ENCODE measurements at places on chromosomes 3 and 15.

DNA sequence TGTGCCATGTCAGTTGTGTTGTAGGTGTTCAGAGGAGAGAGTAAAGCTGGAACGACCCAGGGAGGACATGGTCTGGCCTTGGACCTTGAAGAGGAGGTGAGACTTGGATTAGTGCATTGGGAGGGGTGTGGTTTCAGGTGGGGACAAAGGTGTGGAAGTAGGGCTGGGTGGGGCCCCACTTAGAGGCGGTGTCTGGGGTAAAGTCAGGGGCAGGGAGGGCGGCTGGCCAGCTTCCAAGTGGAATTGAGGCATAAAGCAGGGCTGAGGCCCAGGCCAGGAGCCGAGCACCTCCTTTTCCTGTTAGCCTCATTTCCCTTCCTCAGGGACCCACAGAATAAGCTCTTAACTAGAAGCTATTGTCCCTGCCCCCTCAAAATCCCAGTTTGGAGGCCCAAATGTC lies 36.2 kb upstream of the FLNB start:
- no peaks in the 10 kb centered on the region for H3K27me3 ChIP-seq
- no peaks in the 10 kb centered on the region for H3K4me1 ChIP-seq
- no peak overlapping the region for H3K4me3 ChIP-seq
- H3K36me3 ChIP-seq: no peaks in the 10 kb centered on the region
- no peak overlapping the region for H3K27ac ChIP-seq

DNA sequence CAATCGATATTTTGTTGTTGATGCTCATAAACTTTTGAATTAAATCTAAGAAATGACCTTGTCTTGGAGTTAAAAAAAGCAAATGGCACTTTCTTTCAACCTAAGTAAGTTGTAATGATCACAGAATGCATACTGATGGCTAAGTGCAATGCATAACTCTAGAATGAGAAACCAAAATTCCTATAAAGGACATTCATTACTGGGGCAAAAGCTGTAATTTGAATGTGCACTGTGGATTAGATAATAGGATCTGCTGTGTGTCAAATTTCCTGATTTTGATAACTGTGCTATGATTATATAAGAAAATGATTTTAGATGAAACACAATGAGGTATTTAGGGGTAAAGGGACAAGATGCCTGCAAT lies 14.3 kb downstream of the SIAH2 start:
- H3K27me3 ChIP-seq: no peaks in the 10 kb centered on the region
- no peak overlapping the region for H3K27ac ChIP-seq
- no peak overlapping the region for H3K4me3 ChIP-seq
- 0 out of 2 replicates have a peak, but pooled peaks cover 6% of the 10 kb centered on the region for H3K4me1 ChIP-seq

- peak; percentile 59 for DNase-seq
- no peaks in the 10 kb centered on the region for H3K27me3 ChIP-seq
- no peaks in the 10 kb centered on the region for H3K36me3 ChIP-seq
- H3K4me3 ChIP-seq: no peak overlapping the region
- H3K27ac ChIP-seq: no peak overlapping the region
- peaks cover 47% of the 10 kb centered on the region for H3K4me1 ChIP-seq
Observed at GRCh38 chr3:195162033-195162669, 108.8 kb downstream of the XXYLT1 start.

DNA sequence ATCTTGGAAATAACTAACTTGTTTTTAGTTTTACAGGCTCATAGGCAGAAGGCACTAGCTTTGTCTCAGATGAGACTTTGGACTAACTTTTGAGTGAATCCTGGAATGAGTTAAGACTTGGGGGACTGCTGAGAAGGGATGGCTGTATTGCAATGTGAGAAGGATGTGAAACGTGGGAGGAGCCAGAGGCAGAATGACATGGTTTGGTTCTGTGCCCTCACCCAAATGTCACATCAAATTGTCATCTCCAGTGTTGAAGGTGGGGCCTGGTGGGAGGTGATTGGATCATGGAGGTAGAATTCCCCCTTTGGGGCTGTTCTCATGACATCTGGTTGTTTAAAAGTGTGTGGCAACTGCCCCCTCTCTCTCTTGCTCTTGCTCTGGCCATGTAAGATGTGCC lies 28.8 kb upstream of the CCDC50 start:
- H3K4me3 ChIP-seq: no peak overlapping the region
- DNase-seq: peak; percentile 40
- peaks cover 38% of the 10 kb centered on the region for H3K4me1 ChIP-seq
- H3K27me3 ChIP-seq: no peaks in the 10 kb centered on the region
- H3K36me3 ChIP-seq: no peaks in the 10 kb centered on the region
- H3K27ac ChIP-seq: peak overlapping the region; percentile 63

DNA sequence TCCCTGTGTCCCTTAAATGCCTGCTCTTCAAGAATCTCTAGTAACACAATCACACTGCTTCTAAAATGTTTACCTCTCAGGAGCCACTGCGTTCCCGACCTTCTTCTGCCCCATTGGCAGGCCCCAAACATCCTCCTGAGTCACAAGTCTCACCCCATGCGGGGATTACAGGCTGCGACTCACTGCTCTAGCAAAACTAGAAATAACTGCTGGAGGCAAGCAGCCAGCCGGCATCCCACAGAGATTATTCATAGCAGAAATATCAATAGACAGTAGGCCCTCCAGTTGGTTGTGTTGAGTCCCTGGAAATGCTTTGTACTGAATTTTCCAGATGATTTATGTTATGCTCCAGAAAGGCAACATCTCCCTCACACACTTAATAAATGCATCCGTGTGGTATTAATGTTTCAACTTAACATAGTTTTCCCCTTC lies 64.8 kb downstream of the RFTN1 start:
- no peak for DNase-seq
- H3K27ac ChIP-seq: no peak overlapping the region
- no peak overlapping the region for H3K4me3 ChIP-seq
- H3K4me1 ChIP-seq: no peaks in the 10 kb centered on the region

DNA sequence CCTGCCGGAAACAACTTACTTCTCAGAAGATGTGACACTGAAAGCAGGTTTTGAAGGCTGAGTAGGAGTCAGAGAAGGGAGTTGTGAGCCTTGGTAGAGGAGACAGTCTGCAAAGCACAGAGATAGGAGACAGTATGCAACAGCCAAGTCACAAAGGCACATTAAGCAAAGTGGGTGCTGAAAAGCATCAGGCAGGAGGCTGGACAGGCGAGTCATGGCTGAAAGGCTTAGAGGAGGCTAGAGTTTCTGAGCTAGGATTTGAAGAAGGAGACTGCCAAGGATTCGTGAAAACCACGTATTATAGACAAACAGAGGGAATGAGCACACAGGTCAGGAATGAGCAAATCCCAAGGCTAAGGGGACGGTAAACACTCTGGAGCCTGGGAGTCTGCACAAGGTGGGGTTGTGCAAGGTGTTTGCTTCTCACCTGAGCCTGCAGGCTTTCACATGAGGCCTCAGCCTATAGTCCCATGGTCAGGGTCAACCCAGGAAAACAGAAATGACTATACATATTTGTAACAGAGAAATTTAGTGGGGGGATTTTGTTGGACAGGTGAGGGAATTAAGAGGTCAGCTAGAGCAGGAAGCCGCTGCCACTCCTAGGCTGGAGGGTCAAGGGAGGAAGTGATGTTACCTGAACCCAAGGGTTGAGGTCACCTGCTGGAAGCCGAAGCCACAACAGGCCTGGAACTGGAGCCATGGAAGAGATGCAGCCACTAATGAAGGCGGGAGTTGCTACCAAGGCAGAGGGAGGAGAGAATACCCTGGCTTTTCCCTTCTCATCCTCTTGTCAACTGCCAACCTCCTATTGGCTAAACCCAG lies 23.1 kb upstream of the TRIM71 start:
- no peak overlapping the region for H3K4me3 ChIP-seq
- no peak overlapping the region for H3K27ac ChIP-seq
- H3K36me3 ChIP-seq: no peaks in the 10 kb centered on the region

DNA sequence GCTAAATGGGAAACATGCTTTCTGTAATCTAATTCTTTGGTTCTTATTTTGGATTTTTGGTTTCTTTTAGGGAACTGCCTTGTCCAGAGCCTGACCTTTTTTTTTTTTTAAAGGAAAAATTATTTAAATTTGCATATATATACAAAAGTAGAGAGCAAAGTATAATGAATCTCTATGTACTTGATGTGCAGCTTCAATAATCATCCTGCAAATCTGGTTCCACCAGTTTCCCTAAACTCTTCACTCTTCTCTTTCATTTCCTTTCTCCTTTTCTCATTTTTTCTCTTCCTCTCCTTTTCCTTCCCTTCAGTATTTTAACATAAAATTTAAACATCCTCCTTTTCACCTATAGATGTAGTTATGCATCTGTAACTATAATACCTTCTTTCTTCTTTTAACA lies 82.5 kb downstream of the USP13 start:
- H3K4me3 ChIP-seq: no peak overlapping the region
- no peaks in the 10 kb centered on the region for H3K36me3 ChIP-seq
- no peak overlapping the region for H3K27ac ChIP-seq
- H3K4me1 ChIP-seq: no peaks in the 10 kb centered on the region
- H3K27me3 ChIP-seq: no peaks in the 10 kb centered on the region
